ENCODE measurements at places on chromosomes 6 and 20.
A peak's percentile ranks its signal among the peaks of the same experiment; 100 is the strongest.

GRCh38 chr20:62935968-62936585 lies 1.9 kb upstream of the GID8 start:
- no peak for DNase-seq

DNA sequence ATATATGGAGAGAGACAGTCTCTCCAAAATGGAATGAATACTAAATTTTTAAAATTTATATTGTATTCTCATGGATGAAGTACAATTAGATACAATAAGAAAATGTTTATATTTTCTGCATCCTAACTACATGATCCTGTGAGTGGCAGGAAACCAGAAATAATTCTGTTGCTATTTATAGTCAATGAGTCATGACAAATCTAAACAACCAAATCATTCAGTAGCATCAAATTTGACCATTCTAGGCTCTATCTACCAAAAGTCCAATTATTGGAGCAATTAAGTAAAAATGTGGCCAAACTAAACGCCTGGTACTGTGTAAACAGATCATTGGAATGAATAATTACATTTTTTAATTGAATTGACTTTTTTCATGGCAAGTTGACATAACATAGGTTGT lies 959.8 kb downstream of the EPHA7 start:
- DNase-seq = no peak

DNA sequence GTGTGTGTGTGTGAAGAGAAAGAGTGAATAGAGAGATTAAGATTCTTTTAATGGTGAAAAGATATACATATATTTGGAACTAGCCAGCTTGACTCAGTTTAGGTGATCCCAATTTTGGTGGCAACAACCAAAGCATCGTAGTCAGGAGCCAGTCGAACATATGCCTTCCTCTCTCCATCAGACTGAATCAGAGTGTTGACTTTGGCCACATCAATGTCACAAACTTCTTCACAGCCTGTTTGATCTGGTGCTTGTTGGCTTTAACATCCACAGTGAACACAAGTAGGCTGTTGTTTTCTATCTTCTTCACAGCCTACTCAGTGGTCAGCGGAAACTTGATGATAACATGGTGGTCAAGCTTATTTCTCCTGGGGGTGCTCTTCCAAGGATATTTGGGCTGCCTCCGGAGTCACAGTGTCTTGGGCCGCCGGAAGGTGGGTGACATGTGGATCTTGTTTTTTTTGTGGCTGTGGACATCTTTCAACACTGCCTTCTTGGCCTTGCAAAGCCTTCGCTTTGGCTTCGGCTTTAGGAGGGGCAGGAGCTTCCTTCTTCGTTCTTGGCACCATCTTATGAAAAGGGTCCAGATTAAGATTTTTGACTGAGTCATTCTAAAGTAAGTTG lies 3.4 kb downstream of the HLA-F start:
- DNase-seq = no peak

GRCh38 chr20:43570496-43570895 lies 11.7 kb downstream of the SGK2 start:
- DNase-seq = no peak

- no peak for DNase-seq
These were observed 115.2 kb downstream of the PAX1 start for GRCh38 chr20:21820688-21821087.

- peak; percentile 36 for DNase-seq
These were observed 668 bp downstream of the PKIB start for GRCh38 chr6:122610690-122611455.

DNA sequence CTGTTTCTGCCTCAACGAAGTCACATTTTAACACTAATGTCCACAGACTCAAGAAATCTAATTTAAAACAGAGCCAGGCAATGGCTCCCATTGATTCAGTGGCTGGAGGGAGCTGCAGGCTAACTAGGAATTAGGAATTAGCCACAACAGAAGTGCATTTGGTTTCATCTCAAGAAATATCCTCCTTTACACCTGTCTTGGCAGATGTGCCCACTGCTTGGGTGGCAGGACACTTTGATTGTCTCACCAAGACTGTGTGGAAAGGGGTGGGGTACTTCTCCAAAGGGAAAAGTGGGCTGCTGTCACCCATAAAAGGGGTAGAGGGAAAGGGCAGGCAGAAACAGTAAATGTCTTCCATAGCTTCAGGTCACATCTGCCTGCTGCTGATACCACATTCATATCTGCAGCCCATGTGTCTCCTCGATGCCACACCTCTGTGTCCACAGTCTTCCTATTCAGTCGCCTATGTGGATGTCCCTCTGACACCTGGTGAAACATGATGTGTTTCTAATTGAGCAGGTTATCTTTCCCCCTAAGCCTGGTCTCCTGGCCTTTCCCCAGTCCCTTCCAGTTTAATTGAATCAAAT lies 10.9 kb upstream of the OSER1 start:
- no peak for DNase-seq

DNA sequence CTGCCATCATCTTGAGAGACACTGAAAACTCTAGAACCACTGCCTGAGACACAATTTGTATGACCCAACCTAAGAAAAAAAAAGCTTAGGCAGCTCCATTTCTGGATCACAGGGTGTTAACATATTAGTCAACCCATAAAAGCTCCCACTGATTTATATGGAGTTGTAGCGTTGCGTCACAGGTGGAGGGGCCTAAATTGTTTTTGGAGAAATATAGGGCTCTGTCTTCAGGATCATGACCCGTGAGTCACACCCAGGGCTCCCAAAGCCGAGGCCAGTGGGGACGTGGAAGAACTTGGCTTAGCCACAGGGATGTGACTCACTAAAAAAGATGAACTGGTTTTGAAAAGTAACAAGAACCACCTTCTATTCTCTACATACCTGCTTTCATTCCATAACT lies 116.5 kb upstream of the BMP2 start:
- no peak for DNase-seq

- DNase-seq = no peak
These were observed 216.0 kb downstream of the ZFAND3 start for GRCh38 chr6:38035478-38035877.

GRCh38 chr6:27541212-27541932 lies 68.5 kb upstream of the ZNF184 start:
- no peak for DNase-seq

DNA sequence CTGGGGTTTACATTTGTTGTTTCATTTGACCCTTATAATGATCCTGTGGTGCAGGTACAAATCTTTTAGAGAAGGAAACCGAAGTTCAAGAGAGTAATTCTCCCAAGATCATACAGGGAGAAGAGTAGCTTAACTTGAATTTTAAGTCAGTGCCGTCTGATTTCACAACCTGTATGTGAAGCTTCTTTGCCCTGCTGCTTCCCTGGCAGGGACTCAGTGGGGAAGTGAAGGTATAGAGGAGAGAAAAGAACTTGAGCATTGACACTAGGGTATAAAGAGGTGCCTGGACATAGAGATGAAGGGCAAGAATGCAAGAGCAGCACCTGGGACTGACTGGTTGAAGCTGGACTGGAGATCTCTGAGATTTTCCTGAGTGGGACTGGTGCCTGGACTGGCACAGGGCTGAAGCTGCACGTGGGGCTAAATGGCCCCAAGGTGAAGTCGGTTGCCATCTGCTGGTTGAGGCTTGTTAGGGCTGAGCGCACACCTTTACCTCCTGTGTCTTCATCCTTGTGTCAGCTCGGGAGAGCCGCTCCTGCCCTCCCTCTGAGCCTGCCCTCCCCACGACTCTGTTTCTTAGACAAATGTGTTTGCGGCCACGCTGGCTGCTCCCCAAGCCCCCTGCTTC lies 41.8 kb downstream of the FARS2 start:
- DNase-seq = peak; percentile 39

DNA sequence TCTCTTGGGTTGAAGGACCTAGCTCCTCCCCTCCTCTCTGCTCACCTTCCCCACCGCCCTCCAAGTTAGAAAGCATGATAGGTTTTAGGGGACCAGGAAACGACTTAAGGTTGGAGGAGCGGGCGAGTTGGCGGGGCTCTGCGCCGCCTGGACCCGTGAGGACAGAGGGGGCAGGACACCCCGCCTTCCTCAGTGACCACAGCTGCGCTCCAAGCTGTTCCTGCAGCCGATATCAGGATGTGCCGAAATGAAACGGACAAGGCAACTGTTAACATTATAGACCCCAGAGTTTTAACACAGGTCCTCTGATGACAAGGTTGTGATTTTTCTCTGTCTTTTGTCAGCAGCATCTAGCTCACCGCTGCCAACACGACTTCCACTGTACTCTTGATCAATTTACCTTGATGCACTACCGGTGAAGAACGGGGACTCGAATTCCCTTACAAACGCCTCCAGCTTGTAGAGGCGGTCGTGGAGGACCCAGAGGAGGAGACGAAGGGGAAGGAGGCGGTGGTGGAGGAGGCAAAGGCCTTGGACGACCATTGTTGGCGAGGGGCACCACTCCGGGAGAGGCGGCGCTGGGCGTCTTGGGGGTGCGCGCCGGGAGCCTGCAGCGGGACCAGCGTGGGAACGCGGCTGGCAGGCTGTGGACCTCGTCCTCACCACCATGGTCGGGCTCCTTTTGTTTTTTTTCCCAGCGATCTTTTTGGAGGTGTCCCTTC lies at the start of gene GRM1:
GRM1 (plus strand) TSS at position 212 of the 722 bp plus-strand sequence; CDS start at position 668, 456 bp downstream.
- DNase-seq = no peak

GRCh38 chr6:101079696-101080270 lies 198.7 kb upstream of the ASCC3 start:
- DNase-seq = no peak

DNA sequence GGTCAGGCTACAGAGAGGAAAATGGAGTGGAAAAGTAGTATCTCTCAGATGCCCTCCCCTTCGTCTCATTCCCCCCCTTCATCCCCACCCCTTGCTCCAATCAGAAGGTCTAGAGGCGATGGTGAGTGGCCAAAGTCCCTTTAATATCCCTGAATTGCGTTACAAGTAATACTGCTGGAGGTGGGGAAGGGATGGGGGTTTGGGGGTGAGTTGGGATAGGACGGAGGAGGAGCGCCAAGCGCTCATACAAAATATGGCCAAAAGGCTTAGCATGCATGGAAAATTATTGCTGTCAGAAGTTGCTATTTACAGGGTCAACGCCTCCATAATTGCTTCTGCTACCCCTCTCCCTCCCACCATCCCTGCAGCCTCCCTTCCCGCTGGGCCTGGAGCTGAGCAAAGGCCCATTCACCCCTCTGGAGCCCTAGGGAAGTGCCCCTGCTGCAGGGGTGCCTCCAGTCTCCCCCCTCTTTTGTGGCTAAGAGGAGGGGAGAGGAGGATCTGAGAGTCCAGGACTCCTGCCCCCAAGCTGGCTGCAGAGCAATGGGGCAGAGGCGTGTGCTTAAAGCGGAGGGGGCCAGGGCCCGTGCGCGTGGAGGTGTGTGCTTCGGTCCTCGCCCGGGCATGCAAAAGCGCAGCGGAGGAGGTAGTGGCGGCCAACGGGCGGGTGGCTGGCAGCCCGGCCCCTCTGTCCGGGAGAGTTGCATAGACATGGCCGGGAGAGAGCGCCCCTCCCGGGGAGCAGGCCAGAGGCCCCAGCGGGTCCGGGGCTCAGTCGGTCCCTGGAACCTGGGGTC lies 8.7 kb upstream of the SRXN1 start:
- DNase-seq = no peak

GRCh38 chr20:45538209-45538799 lies 978 bp downstream of the WFDC6 start:
- DNase-seq = no peak

DNA sequence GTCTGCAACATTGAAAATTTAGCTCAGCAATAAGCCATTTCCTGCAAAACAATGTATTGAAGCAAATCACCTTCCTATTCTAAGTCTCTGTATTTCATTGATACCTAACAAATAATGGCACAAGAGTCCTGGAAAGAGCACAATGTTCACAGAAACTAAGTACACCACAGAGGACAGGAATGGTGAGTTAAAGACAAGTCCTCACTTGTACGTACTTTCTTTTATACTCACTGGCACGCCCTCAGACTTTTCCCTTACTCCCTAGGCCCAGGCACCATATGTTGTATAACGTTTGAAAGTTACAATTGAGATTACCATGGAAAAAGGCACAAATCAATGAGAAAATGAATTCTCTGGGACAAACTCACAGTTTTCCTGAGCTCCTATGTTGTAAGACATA lies 683.0 kb upstream of the MANEA start:
- no peak for DNase-seq

DNA sequence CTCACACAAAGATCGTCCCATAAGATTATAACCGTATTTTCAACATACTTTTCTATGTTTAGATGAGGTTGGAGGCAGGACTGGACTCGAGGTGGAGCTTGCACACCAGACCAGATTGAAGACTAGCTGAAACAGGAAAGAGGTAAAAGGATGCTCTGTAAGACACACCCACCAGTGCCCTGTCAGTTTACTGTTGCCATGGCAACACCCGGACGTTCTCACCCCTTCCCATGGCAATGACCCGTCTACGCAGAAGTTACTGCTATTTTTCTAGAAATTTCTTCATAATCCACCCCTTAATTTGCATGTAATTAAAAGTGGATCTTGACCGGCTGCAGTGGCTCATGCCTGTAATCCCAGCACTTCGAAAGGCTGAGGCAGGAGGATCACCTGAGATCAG lies 13.6 kb upstream of the SRSF6 start:
- DNase-seq = no peak

GRCh38 chr6:119077643-119078375 lies 655 bp downstream of the FAM184A start:
- DNase-seq = peak; percentile 28

DNA sequence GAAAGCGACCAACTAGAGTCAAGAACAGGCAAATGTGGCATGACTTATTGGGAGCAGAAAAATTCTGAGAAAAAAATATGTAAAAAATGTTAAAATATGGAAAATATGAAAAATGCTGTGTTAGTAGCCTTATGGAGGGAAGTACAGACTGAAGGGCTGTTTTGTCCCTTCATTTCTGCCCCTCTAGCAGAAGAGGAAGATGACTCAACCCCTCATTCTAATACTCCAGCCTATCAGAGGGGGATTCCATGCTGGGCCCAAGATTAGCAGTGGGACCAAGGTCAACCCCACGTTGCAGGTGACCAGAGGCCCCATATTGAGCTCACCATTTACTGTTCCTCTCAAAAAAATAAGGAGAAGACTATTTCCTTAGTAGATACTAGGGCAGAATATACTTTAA lies 8.4 kb downstream of the MUC21 start:
- no peak for DNase-seq

DNA sequence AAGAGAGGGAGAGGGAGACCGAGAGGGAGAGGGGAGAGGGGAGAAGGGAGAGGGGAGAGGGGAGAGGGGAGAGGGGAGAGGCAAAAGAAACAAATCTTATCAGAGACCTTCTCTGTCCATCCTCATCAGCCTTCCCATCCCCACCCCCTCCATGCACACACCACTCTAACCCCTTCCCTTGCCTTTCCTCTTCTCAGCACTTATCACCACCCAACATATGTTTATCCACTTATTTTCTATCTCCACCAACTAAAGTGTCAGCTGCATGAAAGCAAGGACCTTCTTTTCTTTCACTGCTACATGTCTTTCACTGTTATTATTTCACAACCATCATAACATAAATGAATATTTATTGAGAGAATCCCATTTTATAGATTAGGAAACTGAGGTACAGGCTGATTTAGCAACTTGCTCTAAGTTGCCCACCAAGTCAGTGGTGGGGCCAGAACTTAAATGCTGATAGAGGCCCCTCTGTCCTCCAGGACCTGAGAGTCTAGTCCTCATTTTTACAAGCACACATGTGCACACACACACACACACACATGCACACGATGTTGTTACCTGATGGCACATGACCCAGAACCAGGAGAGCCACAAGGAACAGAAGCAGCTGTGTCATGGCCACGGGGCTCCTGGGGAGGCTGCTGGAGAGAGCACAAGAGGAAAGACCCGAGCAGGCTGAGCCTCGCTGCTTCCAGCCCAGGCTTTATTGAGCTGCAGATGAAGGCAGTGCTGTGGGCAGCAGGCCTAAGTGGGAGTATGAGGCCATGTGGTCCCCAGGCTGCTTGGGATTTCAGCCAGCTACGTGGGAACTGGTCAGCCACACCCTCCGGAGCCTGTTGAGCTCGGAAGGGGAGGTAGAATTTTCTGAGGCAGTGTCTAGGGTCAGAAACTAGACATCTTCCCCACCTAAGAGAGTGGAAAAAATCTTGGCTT lies 2.3 kb downstream of the DEFB124 start:
- DNase-seq = no peak
